Forelimb muscle (tissue), 1 donor: ENCODE measurements at places on chromosomes 1 and 21.
A peak's percentile ranks its signal among the peaks of the same experiment; 100 is the strongest.

DNA sequence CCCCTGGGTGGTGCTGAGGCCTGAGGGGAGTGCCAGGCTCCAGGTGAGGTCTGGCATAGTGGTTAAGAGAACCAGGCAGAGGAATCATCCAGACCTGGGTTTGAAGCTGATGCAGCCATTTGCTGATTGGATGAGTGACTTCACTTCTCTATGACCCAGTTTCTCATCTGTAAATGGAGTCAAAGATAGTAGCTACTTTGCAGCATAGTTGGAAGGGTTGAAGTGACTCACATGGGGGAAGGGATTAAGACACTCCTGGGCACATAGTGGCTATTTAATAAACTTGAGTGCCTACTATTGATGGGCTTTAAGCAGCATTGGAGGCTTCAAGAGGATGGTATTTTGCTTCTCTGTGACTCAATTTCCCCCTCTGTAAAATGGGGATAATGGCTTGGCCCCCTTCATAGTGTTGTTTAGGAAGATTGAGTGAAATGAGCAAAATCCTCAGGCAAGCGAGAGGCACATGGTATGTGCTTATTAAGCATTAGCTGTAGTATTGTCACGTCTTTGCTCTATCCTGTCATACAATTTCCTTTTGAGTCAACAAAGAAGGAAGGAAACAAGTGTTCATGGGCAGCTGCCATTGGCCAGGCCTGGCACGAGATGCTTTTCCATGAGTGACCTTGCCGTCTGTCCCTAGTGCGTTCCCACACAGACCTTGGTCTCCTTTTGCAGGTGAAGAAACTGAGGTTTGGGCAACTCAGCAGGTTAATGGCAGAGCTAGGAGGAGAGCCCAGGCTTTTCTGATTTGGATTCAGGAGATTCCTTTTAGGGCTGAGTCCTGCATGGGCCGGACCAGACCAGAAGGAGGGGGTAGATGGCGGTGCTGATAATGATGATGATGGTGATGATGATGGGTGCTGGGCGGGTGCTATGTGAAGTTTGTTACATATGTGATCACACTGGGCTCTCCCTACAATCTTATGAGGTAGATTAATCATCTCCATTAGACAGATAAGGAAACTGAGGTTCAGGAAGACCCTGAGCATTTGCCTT is 131.1 kb upstream of the WNT4 start:
- no peak for DNase-seq

- no peak for DNase-seq
Observed at GRCh38 chr1:240271081-240271480, 179.4 kb downstream of the FMN2 start.

DNA sequence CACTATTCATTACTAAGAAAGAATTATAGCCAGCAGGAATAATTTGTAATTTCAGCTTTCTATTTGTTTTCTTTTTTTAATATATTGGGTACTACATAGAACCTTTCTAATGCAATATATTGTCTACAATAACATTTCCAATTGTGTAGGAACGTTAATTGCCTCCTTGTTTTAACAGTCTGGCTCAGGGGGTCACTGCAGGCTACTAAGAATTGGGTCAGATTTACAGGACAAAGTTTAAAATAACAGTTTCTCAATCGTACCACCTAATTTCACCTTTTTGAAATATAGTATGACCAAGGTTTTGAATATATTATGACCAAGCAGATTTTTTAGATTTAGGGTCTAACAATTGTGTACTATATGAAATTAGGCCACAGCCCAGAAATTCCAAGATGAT is 2.4 kb downstream of the CFH start:
- no peak for DNase-seq

DNA sequence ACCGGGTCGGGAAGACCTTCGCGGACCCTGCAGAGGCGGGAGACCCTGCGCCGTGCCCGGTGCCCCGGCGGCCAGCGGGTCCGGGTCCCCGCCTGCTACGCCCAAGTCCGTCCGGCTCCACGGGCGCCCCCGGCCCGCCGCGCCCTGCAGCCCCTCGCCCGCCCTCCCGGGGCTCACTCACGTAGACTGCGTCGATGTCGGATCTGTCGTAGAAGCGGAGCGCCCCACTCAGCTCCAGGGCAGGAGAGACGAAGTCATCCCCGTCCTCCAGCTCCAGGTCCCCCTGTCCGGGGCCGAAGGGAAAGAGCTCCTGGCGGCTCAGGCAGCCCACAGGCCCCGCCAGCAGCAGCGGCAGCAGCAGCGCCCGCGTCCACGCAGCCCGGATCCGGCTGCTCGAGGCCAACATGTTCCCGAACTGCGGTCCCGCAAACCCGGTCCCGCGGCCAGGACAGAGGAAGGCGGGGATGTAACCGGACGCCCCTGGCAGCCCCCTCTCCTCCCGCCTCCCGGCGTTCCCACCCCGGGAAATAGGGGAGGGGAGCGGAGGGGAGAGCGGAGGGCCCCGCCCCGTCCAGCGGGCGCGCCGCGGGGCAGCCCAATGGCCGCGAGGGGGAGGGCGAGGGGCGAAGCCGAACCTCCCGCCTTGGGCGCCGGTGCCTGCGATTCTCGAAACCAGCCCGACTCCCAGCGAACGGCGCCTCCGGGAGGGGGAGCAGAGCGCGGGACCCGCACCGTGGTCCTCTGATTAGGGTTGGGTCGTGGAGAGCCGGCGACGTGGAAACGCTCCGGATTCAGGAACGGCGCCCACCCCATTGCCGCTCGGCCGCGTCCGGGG is at the start of gene NID1:
TSS of gene NID1 (minus strand) at position 417 of the 835 bp plus-strand sequence. CDS start at position 406, 11 bp downstream.
- peak; percentile 84 for DNase-seq

- DNase-seq, result no peak
Observed at GRCh38 chr1:227317523-227318015, 723 bp downstream of the CDC42BPA start.

GRCh38 chr21:36518883-36519492 is 39.1 kb upstream of the CLDN14 start:
- DNase-seq, result no peak

DNA sequence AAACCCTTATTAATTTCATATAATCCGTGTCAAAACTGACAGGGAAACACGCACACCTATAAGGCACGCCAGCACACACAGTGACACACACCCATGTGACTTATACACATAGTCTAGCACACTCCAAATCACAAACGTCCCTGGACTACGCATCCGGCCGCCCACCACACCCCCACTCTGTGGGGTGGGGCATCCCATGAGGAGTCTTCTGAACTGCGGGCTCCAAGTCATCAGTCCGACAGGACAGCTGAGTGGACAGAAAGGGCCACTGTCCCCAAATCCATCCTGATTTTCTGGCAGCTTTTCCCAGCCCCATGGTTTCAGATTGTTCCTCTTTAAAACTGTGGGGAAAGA is 829 bp downstream of the PEA15 start:
- DNase-seq, result no peak

GRCh38 chr21:42575111-42575510 is 61.5 kb downstream of the SLC37A1 start:
- DNase-seq, result no peak

GRCh38 chr1:147622731-147623130 is 47.6 kb downstream of the ACP6 start:
- no peak for DNase-seq

GRCh38 chr1:153793973-153794615 is 18.9 kb downstream of the SLC27A3 start:
- no peak for DNase-seq

- no peak for DNase-seq
Observed at GRCh38 chr1:220921498-220921897, 42.3 kb downstream of the HLX start.

- DNase-seq, result peak; percentile 89
Observed at GRCh38 chr1:59393211-59394180, 96.6 kb downstream of the FGGY start.

GRCh38 chr1:94562519-94563260 is 21.1 kb upstream of the F3 start:
- DNase-seq, result no peak

GRCh38 chr1:34590211-34590623 is 164.6 kb upstream of the GJB5 start:
- no peak for DNase-seq

DNA sequence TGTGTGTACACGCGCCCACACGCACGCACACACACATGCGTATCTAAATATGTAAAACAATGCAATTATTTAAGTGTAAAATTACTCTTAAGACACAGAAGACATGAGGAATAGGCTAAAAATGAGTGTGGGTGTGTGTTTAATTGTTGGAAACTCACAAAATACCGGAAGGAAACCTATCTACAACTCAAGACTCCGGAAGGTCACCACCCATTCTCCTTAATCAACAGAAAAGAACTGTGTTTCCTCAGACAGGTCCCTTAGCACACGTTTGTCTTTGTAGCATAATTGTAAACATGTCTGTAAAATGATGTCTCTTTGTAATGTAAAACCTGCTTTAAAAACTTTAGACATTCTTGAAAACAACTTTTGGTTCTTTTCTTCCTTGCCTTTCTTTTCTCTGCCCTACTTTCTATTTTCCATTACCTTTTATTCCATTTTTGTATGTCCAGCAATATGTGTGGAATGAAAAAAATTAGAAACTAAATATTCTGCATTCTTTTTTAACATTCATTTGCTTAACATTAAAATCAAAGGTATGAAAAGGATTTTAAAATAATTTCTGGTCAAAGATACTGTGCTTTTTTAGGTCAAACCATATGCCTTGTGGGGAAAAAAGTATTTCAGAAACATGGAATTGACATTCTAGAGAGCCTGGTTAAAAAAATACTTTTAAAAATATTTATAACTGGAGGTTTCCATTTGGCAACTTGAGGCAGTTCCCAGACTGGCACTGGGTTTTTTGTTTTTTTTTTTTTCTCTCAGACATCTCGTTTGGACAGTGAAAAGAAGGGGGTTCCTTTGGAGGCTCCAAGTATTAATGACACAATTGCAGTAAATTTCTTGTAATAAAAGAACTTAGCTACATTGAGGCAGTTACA is 46.2 kb downstream of the ATP5PF start:
- no peak for DNase-seq

GRCh38 chr21:14058566-14058965 is 152.2 kb downstream of the LIPI start:
- no peak for DNase-seq

GRCh38 chr1:76940571-76941335 is 73.5 kb downstream of the ST6GALNAC5 start:
- no peak for DNase-seq
